CD8-positive, alpha-beta memory T cell (primary cell): ENCODE measurements at places on chromosomes 11 and 22.

- no peak for DNase-seq
Measured at GRCh38 chr11:114684636-114685035, 6.3 kb downstream of the NXPE2 start.

DNA sequence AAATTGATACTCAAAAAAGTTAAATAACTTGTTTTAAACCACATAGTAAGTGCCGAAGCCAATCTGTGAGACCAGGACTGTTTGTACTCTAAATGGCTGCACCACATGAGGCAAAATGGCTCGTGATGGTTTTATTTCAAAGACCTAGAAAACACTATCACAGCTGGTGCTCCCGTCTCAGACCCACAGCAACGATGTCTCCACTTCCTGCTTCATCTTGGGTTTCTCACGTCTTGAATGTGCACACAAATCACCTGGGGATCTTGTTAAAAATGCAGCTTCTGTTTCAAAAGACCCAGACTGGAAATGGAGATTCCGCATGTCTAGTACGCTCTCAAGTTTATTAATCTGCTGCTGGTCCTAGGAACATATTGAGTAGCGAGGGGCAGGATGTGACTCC lies 1.2 kb downstream of the CD3E start:
- DNase-seq, result no peak

GRCh38 chr11:108865406-108865805 lies 200.5 kb downstream of the DDX10 start:
- DNase-seq, result no peak

GRCh38 chr11:92489826-92490399 lies 265.3 kb downstream of the FAT3 start:
- DNase-seq, result no peak

- no peak for DNase-seq
Measured at GRCh38 chr22:20159076-20159475, 8.2 kb upstream of the CCDC188 start.

DNA sequence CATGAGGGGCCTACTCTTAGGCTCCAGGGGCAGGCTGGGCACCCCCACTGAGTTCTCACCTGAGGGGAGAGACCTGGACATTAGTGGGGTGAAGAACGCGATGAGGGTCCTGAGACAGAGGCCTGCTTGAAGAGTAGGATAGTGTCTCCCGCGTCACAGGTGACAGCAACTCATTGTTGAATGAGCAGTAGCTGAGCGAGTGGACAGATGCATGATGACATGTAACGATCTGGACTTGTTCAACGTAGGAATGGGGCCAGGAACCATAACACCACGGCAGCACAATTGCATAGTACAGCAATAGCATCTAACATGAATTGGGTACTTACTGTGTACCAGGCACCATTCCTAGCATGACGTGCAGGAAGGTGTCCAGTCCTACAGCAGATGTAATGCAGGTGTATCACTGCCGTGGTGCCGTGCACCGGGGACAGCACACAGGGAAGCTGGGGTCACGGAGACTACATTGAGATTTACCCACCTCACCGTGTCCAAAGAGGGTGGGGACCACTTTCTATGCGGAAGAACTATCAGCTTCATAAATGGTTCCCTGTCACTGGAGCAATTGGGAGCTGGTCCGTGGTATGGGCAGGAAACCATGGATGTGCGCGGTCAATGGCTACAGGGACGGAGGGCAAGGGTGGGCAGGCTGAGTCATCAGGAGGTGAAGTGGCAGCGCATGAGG lies 1019.1 kb downstream of the TBC1D22A start:
- DNase-seq, result no peak

- no peak for DNase-seq
Measured at GRCh38 chr22:42473484-42474193, 41.4 kb upstream of the NFAM1 start.

GRCh38 chr11:70030412-70030811 lies 47.7 kb upstream of the ANO1 start:
- no peak for DNase-seq

DNA sequence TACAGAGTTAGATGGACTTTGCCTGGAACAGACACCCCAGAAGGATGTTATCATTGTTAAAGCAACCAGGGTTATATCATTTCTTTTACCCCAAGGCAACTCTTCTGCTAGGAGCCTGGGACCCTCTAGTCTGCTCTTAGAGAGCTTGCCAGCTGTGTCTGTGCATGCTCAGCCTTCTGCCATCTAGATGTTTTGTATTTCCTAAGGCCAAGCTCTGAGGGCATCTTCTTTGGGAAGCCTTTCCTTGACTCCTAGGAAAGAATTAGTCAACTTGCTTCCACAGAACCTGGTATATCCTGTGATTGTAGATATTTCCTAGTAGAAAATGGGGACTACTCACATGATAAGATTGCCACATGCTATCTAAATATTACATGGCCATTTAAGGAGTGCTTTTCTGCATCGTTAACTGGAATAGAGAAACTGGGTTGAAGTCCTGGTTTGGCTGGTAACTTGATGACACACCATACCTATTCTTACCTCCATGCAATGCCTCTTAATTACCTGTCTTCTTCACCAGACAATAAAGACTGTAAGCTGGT lies 87.6 kb downstream of the STIM1 start:
- no peak for DNase-seq

DNA sequence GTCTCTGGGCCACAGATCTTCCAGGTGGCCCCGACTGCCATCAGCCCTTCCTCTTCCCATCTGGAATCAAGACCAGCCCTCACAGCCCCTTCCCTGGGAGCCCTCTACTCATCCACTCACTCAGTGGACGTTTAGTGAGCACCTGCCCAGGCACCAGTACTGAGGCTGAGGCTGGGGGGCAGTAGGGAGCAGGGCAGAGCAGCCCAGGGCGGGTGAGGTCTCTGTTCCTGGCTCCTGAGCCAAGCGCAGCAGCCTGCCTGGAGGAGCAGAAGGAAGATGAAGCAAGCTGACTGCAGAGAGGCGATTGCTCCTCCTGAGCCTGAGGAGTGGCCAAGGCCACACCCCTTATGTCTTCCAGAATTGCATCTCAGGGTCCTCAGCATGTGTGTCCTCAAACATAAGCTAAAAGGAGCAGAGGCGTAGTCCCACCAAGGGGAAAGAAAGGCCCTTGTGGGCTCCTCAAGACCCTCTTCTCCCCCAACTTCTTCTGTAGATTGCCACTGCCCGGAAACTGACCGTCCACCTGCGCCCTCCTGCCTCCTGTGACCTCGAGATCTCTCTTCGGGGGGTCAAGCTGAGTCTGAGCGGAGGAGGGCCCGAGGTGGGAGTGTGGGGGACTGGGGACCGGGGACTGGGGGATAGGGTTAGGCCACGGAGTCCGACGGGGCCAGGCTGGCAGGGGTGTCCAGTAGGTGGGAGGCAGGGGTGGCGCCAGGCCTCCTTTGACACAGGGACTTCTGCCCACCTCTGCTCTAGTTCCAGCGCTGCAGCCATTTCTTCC lies 5.8 kb downstream of the MAPK8IP2 start:
- no peak for DNase-seq

GRCh38 chr22:39545386-39546365 lies 13.1 kb upstream of the RPS19BP1 start:
- DNase-seq, result peak; percentile 70

GRCh38 chr11:68025047-68025446 lies 5.4 kb upstream of the NDUFS8 start:
- DNase-seq, result no peak

GRCh38 chr22:44143105-44143474 lies 37.6 kb upstream of the PARVG start:
- DNase-seq, result no peak

DNA sequence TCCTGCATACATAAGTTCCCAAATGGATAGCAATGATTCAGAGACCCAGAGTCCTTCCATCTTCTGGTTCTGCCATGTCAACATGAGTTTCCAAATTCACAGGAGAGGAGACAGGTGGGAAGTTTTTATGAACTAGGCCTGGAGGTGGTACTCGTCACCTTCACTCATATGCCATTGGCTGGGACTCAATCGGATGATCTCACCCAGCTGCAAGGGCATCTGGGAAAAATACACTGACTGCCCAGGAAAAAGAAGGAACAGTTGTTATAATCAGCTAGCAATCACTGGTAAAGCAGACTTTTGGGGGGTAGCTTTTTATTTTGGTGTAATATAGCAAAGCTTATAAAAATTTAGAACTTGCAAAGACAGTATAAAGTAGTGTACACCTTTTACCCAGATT lies 83.9 kb downstream of the OTOG start:
- DNase-seq, result no peak

- DNase-seq, result no peak
Measured at GRCh38 chr22:46537225-46537945, at the start of gene CELSR1. TSS of gene CELSR1 (minus strand) at chr22:46537620. CDS start at chr22:46537170, 450 bp downstream.

DNA sequence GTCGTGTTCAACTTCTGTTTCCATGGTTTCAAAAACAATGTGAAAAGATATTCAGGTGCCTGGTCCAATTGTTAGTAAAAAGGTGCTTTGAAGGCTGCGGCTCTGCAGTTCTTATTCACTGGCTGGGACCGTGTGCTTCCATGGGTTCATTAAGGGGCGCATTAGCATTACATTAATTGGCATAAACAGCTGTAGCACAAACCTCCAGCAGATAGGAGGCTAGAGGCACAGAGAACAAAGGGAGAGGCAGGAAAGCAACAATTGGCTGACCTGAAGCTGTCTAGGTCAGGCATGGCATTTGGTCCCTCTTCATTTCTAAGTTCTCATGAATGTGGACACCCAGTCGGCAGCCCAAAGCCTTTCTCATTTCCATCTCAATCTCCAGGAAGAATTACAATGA lies 16.6 kb downstream of the PAK1 start:
- no peak for DNase-seq

DNA sequence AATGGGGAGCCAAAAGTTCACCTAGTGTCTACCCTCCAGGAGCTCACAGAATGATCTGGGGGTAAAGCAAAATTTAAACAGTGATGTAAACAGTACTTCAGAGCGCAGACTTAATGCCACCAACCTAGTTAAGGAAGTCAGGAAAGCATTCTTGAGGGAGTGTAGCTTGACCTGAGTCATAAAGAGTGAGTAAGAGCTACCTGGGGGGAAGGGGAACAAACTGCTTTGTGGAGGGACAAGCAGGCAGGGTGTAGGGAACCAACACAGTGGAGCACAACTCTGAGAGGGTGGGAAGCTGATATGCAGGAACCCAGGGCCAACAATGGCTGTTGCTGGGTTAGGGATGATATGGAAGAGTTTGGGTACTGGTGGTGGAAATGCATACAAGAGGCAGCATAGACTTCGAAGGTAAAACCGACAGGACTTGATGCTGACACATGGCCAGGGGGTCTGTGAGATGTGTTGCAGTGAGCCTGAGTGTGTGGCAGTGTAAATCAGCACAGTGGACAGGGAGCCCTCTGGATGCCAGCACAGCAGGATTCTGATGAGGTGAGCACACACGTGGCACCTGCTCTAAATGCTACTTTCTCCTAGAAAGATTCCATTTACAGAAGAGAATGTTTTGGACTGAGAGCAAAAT lies 58.3 kb upstream of the CYP2D6 start:
- no peak for DNase-seq

DNA sequence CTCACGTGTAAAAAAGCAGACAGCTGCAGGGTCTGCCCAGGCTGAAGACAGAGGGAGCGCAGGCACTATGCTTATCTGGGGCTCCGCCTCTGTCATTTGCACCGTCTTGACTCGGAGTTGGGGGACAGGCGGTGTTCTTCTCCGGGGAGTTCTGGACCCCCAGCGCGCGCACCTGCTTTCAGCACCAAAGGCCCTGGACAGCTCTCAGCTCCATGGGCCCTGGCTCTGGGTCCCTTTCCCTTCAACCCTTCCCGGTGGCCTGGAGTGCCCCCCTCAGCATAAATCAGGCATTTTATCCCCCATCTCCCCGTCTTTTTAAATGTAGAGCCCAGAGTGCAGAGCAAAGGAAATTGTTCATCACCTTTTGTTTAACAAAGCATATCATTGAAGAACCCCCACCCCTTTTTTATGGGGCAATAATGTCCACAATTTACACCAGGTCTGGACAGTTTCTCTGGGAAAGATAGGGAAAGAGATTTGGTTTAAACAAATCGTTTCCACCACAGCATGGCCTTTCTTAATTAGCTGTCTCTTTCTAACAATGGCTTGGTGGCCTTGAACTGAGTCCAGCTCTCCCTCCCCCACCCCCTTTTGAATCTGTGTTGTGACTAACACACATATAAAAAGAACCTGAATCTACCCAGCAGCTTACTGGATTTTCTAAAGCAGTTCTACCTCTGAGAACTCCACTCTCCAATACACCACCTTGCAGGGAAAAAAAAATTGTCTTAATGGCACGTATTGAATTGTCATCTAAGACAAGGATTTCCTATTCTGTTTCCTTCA lies 1.7 kb downstream of the SEZ6L start:
- no peak for DNase-seq

DNA sequence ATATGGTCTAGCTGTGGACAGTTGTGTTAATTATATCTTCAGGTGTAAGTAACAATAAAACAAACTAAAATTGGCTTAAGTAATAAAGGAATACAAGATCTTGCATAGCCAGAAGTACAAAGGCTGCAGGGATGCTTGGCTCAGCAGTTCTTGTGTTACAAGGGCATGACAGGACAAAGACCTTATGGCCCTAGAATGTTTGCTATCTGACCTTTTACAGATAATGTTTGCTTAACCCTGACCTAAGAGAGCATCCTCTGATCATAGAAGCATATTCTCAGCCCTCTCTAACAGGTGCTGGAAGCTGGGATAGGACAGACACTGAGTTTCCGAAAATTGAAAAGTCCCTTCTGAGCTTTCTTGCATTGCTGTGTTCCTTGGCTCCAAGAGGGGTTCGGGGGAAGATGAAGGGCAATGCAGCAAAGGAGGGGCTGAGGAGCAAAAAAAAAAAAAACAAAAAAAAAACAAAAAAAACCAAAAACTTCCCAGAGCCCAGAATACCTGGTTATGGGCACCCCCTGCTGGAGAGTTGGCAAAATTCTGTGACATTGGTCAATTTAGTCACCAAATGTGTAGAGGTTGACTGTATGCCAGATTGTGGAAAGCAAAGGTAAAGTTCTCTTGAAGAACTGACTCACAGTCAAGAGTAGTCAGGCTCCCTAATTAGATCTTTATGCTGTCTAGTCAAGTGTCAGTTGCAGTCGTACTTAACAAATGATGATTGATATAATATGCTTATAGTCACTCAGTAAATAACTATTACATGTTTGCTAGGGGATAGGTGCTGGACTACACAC lies 10.4 kb upstream of the HIKESHI start:
- peak; percentile 44 for DNase-seq

DNA sequence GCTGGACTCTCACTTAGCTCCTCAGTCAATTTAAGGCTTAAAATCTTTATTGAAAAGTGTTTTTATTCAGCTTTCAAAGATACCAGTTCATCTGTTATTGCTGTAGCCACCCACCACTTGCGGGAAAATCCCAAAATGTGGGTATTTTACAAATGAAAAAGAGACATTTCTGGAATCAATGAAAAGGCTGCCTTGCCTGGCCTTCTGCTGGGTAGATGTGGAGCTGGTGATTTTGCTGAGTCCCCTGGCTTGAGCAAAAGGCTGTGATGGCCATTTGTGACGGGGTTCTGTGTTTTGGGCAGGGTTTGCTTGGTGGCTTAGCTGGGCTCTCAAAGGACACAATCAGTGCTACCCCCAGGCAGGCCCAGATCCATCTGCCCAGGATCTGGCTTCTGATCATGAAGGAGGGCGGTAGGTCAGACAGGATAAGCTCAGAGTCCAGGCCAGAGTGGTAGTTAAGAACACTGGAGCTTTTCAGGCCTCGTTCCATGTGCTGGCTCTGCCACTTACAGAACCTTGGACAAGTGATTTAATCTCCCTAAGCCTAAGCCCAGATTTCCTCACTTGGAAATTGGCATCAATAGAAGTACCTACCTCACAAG lies 36.1 kb downstream of the UBASH3B start:
- no peak for DNase-seq
